ENCODE measurements at places on chromosomes 1 and 21. TPM values are rescaled to one million over a fixed set of nuclear protein-coding genes. Genes with fewer than 3 reads are reported as not detected.

DNA sequence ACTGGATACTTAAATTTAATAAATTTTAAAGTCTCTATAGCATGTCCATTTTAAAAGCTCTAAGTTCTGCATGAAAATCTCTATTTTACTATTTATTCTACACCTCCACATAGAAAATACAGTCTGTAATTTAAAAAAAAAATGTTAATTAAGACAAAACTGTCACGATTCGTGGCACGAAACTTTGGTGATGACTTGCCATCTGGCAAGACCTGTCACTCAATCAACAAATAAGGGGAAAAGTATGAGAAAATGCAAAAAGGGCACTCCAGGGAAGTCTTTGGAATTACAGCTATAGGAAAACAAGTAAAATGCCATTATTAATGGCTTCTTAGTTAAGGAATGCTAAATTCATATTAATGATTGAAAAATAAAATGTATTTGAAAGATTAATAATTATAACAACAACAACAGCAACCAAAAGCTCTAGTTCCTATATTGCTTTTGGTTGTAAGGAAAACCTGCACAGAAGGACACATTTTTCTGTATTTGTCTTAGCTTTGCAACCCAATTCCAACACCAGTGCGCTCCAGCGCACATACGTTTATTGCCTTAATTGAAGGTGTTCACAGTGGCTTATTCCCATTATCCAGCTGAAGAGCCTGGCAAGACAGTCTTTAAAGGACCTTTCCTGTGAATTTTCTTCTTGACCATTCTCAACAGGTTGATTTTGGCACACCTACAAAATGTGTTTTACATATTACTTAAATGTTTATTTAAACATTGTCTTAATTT is 107.8 kb downstream of the PLPPR5 start:
- no peak for DNase-seq

DNA sequence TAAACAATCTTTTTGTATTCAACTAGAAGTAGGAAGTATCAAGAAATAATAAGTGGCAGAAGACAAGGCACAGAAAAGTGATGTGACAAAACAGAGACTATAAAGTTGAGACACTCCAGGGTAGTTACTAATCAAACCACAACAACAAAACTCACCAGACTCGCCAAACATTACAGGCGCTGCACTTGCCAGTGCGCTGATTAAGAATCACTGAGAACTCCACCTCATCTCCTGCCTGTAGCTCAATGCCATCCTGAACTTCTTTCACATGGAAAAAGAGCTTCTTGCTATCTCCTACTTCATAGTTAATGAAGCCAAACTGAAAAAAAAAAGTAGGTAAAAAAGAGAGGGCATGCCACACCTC is 2.8 kb upstream of the NRAS start:
- DNase-seq, result no peak

GRCh38 chr1:98991127-98992012 is 13.3 kb downstream of the PLPPR5 start:
- DNase-seq, result no peak

DNA sequence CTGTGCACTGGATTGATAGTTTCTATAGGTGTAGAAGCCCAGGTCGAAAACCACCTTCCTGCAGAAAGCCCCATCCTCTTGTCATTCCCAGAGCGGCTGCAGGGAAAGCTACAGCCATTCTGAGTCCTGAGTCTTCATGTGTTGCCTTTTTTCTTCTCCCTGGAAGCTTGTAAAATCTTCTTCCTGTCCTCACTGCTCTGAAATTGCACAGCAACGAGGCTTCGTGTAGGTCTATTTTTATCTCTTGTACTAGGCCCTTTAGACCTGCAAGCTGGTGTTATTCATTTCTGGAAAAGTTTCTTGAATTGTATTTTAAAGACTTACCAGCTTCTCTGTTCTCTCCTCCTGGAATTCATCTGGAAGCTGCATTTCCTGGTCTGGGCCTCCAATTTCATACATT is 44.2 kb upstream of the ETS2 start:
- DNase-seq, result no peak

GRCh38 chr1:4109628-4109940 is 209.5 kb upstream of the C1orf174 start:
- no peak for DNase-seq

GRCh38 chr1:41591891-41592290 is 107.4 kb upstream of the EDN2 start:
- DNase-seq, result no peak

DNA sequence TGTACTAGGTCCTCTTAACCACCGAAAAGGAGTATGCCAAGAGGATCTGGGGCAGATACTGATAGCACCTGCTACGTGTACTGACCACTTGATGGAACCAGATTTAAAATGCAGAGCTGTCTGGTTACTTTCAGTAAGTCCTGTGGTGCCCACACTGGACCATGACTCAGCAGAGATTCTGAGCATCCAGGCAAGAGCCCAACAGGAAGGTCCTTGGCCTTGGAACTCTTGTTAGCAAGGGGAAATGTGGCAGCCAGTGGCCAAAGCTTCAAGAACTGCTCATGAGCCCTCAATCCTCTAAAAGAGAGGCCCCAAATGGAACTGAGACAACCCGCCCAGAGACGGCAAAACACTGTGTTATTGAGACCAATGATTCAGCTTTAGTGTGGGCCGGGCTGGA is 4.2 kb upstream of the GJB5 start:
- DNase-seq, result no peak

Gene TTC39A
- 0.52 TPM for total RNA-seq

- no peak for DNase-seq
Measured at GRCh38 chr1:160710517-160711252, 937 bp downstream of the CD48 start.

Gene TNFRSF14
- 49.0 TPM for total RNA-seq

DNA sequence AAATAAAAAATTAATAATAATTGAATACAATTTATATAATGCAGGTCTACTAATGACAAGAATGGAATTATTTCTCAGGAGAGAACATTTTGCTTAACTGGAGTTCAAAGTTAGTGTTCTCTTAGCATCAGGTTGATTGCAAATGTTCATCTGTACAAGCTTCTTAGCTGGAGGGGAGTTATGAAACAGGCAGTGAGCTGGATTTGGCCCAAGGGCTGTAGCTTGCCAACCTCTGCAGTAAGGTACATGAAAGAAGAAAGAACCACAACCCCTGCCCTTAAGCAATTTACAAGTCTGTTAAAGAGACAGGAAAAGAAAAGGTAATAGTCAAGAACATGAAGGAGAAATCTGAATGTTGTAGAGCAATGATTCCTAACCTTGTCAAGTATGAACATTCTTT is 17.0 kb downstream of the LPGAT1 start:
- DNase-seq, result no peak

Gene LIPI
- total RNA-seq, result not detected

Gene KRTAP10-5
- total RNA-seq, result not detected

DNA sequence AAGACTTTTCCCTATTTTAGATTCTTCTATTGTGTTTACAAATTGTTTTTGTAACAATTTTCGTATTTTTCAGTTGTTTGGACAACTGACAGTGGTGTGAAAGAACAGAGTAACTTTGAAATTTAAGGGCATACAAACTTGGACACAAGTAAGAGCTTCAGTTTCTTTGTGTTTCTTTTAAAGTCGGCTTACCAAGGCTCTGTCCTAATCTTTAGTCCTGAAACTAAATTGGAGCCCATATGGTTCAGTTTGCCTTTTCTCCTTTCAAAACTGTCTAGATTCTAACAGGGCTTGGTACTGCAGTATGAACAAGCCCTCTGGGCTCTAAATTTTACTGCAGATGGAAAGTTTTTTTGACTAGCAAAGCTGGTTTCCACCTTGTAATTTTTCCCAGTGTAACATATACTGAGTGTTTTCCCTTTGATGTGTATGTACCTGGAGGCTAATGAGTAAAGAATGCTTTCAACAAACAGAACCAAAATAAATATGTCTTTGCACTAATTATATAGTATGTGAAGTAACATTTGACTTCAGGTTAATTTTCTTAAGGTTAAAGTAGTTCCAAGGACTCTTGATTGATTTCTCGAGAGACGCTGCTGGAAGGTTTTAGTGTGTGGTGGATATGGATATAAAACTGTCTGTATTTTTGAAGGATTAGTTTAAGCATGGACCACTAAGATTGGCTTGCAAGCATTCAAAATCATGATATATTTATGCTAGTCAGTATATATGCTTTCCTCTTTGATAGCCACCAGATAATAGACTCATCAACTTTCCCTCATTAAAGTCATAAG is 4.1 kb downstream of the SNX27 start:
- DNase-seq, result no peak

DNA sequence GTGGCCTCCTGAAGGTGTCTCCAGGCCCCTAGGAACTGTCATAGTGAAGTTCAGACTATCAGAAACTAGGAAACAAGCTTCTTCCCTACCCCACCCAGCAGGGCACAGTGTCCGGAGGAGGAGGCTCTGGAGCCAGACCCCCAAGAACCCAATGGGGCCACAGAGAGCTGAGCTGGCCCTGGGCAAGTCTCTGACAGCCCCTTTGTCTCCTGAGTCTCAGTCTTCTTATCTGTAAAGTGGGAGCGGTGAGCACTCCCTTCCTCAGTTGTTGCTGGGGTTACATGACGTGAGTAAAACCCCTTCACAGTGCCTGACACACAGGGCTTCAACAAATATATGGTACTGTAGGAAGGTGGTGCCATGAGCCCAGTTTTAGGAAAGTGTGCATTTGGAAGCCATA is 675.8 kb downstream of the MATN1 start:
- DNase-seq, result no peak

Gene MAN1C1
- 20.2 TPM for total RNA-seq

- no peak for DNase-seq
Measured at GRCh38 chr1:22936681-22937080, 36.0 kb downstream of the LACTBL1 start.

Gene KCNN3
- total RNA-seq, result 3.6 TPM

DNA sequence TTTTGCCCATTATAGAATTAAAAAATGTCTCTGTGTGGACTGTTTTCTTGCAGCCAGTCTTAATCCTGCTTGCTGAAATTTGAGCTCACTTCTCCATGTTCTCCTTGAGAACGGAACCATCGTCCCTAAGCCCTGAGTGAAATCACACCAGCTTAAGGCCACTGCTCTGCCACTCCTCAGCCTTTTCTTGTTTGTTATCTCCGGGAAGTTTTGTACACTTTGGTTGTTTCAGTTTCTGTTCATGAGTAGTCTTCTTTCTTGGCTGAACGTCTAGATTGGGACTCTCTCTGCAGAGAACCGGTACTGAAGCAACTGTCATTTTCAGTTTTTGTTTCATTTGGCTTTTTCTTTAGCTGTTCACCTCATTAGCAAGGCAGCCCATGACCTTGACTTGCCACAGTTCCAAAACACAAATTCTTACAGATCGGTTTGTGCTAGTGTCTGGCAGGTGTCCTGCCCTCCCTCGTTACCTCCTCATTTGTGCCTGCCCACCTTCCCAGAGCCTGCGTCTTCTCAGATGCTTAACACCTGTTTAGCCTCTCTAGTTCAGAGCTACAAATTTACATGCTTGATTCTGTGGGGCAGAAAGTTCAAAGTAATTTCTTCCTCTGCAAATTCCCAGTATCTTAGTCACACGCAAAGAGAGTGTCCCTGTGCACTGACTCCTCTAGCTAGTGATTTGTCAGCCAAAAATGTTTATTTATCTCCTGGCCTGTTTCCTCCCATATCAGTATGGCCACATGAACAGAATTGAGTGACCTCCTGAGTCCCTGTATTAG is 12.4 kb downstream of the PSEN2 start:
- DNase-seq, result no peak

DNA sequence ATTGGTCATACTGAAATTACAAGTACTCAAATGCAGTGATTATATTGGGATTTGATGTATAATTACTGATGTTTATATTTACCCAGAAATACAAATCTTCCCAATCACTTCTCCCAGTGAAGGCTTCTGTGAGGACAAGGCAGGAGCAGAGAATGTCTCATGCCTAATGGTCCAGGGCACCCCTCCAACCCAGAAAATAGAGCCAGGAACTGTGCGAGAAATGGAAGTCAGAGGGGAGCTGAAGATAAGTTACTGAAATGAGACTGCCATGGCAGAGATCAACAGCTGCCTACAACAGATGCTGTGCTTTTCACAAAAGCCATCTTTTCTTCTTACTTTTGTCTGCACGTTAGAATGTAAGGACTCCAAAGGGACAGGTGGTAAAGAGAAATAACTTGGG is 171.2 kb downstream of the TTLL7 start:
- no peak for DNase-seq

GRCh38 chr1:229043115-229043514 is 227.8 kb upstream of the RAB4A start:
- DNase-seq, result peak; percentile 7

Gene CNR2
- total RNA-seq, result 0.17 TPM

- no peak for DNase-seq
Measured at GRCh38 chr1:100147875-100148274, 14.9 kb downstream of the TRMT13 start.

- no peak for DNase-seq
Measured at GRCh38 chr1:152543820-152544219, 22.8 kb downstream of the LCE3E start.

GRCh38 chr1:239233626-239234025 is 152.7 kb upstream of the CHRM3 start:
- DNase-seq, result no peak

- DNase-seq, result no peak
Measured at GRCh38 chr1:229857585-229857984, 209.5 kb upstream of the GALNT2 start.

Gene SAMD11
- 9.8 TPM for total RNA-seq

DNA sequence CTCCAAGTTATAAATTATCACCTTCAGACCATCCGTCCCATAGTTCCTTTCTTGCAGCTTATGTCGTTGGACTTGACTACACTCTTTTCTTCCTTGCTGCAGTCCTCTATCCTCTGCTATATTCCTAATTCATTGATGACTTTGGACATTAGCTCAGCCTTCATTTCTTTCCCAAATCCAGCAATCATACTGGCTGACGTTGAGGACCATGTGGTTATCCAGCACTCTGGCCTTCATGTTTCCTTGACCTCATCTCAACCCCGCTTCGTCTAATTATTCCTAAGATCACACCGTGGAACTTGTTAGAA is 27.4 kb downstream of the RAD54L start:
- DNase-seq, result no peak

Gene MCOLN3
- 2.1 TPM for total RNA-seq

- no peak for DNase-seq
Measured at GRCh38 chr21:17793246-17794123, 25.7 kb downstream of the C21orf91 start.

Gene NBPF10
- 0.69 TPM for total RNA-seq

GRCh38 chr1:220882061-220882891 is 3.0 kb downstream of the HLX start:
- DNase-seq, result peak; percentile 90
